ENCODE measurements at places on chromosomes 3 and 15. TPM values are rescaled to one million over a fixed set of nuclear protein-coding genes. Genes with fewer than 3 reads are reported as not detected.

Gene HYAL1
- total RNA-seq: 1.1 TPM

- peak; percentile 86 for DNase-seq
Measured at GRCh38 chr3:120450600-120451271, at the start of gene FSTL1. Gene FSTL1, minus strand, starts transcription at chr3:120450992. Its CDS starts 246 bp downstream, at chr3:120450746.

GRCh38 chr3:82707035-82707434 is 945.6 kb upstream of the GBE1 start:
- DNase-seq: no peak

GRCh38 chr3:127915937-127916493 is 983 bp downstream of the KBTBD12 start:
- DNase-seq: no peak

Gene TIGIT
- total RNA-seq: 0.59 TPM

- peak; percentile 23 for DNase-seq
Measured at GRCh38 chr3:5188419-5189221, 1.1 kb downstream of the EDEM1 start.

- no peak for DNase-seq
Measured at GRCh38 chr3:20043396-20043795, 3.1 kb downstream of the KAT2B start.

GRCh38 chr3:159158213-159158612 is 356.4 kb downstream of the MFSD1 start:
- no peak for DNase-seq

DNA sequence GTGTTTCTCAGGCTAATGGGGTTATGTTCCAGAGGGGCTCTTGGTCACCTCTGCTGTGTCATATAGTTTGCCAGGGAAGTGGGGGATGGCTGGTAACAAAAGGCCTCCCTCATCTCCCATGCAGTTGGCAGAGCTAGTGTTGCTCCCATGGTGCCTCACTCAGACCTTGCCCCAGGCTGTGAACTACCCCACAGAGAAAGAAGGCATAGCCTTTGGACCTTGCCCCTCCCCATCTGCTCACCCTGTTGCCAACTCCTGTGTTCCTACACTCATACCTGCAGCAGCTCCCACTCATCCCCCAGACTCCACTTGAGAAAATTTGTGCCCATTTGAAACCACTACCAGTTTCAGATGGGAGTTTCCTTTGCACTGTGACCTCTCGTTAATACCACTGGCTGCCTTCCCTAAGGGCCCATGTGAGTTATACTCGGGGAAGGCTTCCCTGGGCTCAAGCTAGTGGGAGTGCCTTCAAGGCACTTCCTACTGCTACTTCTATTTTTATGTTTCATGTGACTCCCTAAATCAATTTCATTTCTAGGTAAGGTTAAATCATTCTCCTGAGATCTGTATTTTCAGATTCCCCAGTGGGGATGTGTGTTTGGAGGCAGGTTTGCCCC is 25.3 kb upstream of the COPB2 start:
- DNase-seq: no peak

- peak; percentile 54 for DNase-seq
Measured at GRCh38 chr15:101250341-101250831, 1.5 kb downstream of the CHSY1 start.
